ENCODE measurements at places on chromosomes 3 and 15.

GRCh38 chr15:96372554-96372953, 42.1 kb downstream of the NR2F2 start:
- DNase-seq, result no peak

- DNase-seq, result no peak
These were observed 894.0 kb downstream of the ROBO2 start for GRCh38 chr3:77933926-77934325.

GRCh38 chr3:12611117-12611516, 52.8 kb downstream of the RAF1 start:
- DNase-seq, result no peak

GRCh38 chr15:56252386-56252785, 8.7 kb upstream of the RFX7 start:
- no peak for DNase-seq

- no peak for DNase-seq
These were observed 1.1 kb downstream of the NCKIPSD start for GRCh38 chr3:48684480-48685143.

DNA sequence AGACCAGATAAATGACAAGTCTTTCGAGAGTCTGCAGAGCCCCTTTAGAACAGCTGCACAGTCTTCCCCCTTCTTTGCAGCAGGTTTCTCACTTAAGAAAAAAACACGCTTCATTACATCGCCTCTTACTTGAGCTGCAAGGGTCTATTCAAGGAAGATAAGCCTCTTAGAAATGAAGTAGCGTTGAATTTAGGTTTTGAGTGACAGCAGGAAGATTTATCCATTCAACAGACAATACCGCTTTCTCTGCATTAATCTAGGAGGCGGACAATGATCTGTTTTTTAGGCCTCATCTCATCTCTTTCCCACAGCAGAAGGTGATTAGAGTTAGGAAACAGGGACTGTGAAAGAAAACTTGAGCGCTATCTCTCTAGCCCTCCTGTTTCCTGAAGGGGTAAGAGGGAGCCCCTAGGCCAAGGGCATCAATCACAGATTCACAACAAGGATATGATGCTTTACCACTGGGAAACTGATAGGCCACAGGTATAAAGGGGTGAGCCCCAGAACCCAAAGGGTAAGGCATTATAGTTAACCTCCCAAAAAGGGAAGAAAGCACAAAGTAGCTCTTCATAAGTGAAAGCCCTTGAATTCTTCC, 84.3 kb downstream of the MECOM start:
- no peak for DNase-seq

DNA sequence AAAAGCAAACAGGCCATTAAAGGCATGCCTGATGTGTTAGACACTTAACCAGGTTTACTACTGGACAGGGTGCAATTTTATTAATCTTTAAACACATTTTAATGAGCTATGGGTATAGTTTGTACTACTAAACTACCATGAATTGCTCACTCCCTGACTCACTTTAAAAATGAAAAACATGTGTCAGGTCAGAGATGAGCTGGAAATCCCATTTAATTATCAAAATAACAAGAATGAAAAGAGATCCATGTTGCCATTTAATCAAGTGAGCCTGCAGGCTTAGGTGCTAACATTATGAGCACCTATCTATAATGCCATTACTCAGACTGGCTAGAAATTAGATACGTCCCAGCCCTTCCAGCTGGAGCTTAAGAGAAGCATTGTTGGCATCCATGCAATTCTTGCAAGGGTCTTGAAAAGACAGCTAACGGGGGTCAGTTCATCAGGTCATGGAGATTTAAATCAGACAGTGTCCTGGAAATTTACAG, 224.4 kb downstream of the THRB start:
- DNase-seq, result no peak

GRCh38 chr3:16289144-16289889, 24.3 kb downstream of the OXNAD1 start:
- DNase-seq, result no peak

GRCh38 chr15:99344639-99345038, 93.4 kb downstream of the LRRC28 start:
- no peak for DNase-seq

DNA sequence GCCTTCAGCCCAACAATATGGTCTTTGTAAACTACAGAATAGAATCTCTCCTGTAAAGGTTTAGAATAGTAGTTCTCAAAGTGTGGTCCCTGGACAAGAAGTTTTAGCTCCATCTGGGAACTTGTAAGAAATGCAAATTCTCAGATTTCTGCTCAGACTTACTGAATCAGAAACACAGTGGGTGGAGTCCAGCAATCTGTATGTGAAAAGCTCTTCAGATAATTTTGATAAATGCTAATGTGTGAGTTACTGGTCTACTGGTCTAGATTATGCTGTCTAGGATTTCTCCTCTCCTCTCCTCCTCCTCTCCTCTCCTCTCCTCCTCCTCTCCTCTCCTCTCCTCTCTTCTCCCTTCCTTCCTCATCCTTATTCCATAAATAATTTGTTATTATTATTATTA, 57.5 kb downstream of the RBMS3 start:
- DNase-seq, result no peak

GRCh38 chr15:64665179-64665578, 110.2 kb downstream of the RBPMS2 start:
- DNase-seq, result no peak

Data from stimulated activated CD4-positive, alpha-beta T cell treated with anti-CD3 and anti-CD28 coated beads, TNF-alpha, amount 100 ng/mL, for 4 hours (primary cell).